ENCODE measurements at places on chromosomes 5 and 9.

DNA sequence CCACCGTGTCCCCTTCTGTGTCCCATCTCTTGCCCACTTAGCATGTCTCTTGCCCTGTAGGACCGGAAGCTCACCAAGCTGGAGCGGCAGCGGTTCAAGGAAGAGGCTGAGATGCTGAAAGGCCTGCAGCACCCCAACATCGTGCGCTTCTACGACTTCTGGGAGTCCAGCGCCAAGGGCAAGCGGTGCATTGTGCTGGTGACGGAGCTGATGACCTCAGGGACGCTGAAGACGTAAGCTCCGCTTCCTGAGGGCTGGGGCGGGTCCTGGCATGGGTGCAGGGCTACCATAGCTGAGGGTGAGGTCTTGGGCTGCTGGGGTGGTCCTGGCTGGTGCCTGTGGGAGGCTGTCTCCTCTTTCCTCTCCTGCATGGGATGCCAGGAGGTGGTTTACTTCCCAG lies 45.7 kb downstream of the WNK2 start:
- DNase-seq, result no peak

DNA sequence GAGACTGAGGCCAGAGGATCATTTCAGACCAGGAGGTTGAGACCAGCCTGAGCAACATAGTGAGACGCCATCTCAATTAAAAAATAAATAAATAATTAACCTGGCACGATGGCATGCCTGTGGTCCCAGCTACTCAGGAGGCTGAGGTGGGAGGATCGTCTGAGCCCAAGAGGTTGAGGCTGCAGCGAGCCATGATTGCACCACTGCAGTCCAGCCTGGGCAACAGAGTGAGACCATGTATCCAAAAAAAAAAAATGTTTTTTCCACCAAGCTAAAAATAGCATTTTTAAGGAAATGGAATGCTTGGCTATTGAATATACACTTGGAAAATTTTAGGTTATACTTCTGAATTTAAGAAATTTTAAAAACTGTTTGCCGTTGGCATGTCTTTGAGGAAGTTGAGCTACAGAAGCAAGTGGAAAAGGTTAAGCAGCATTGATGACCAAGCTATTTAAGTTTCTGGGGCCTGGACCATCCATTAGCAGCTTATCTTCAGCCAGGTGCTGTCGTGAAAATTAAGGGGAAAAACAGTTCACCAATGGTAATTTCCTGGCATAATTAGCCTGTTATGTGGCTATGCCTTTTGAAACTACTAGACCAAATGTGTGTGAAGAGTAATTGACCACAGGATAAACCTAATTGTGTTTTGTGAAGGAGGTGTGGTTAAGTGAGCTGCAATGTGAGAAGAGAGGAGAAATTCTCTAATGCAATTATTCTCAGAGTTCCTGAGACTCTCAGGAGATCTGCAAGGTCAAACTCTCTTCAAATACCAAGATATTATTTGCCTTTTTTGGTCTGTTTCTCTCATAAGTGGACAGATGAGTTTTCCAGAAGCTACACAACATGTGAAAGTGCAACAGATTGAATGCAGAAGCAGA lies 21.0 kb downstream of the F2R start:
- DNase-seq, result no peak

DNA sequence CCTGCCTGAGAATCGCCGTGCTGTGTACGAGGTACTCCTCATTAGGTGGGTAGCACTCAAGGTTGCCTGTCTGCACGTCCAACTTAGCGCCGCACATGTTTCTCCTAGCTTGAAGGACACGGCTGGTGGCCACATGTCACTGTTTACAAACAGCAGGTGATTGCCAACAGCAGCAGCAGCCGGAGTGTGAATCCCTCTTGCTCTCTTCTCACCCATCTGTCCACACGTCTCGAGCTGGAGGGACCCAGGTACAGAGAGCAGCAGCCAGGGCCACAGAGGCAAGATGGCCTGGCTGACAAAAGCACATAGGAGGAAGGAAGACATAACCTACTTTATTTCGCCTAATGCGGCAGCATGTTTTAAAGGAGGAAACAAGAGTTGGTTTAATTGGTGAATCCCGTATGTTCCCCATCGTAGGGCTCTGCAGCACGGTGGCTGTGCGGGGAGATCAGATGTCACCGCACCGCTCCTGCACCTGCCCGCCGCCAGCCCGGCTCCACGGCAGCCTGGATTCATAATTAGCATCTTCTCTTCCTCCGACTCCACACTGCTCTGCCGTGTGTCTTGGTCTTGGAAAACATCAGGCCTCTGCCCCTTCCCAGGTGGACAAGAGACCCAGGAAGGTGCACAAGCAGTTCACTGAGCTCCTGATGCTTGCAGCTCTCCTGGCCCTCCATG lies 201.6 kb upstream of the IRX1 start:
- no peak for DNase-seq

- DNase-seq, result no peak
These were observed 267.5 kb downstream of the ZSWIM6 start for GRCh38 chr5:61599370-61600122.

DNA sequence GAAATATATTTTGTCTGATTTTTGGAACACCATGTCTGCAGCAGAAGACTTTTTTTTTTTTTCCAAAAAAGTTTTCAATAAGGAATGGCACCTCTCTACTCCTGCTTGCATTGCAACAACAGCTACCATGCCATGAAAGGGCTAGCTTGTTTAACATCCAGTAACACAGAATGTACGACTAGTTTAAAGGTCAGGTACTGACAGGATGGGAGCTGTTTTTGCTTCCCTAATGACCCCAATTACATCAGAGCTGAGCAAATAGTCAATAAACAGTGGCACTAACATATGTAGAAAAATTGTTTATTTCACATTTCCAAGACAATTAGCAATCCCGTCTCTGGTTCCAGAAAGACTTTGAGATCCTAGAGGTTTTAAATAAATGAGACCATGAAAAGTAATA lies 693.8 kb downstream of the NR2F1-AS1 start:
- no peak for DNase-seq

DNA sequence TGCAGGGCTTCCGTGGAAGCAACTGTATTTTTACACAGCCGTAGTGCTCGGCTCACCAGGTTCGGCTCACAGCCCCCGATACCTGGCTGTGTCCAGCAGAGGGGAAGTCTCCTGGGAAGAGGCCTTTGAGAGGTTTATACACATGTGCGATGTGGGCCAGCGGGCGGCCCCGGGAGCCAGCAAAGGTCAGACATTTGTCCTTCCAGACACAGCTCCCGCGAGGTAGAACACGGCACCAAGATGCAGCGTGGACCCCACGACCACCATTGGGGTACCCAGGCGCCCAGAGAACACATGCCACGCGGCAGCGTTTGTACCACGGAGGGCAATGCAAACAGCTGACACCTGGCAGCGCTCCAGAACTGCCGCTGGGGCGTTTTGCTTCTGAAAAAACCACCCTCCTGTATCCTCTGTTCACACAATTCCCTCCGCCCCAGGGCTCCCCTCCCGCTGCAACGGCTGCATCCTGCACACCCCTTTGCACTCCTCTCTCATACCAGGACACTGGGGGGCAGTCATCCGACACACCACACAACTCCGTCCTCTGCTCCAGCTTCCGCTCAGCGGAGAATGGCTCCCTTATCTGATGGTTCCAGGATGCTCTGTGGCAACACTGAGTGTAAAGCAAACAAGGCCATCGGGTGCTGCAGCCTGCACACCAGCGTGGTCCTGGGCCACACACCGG lies 235.3 kb downstream of the SYK start:
- DNase-seq, result peak; percentile 59

GRCh38 chr5:87453801-87454200 lies 41.1 kb upstream of the CCNH start:
- no peak for DNase-seq

DNA sequence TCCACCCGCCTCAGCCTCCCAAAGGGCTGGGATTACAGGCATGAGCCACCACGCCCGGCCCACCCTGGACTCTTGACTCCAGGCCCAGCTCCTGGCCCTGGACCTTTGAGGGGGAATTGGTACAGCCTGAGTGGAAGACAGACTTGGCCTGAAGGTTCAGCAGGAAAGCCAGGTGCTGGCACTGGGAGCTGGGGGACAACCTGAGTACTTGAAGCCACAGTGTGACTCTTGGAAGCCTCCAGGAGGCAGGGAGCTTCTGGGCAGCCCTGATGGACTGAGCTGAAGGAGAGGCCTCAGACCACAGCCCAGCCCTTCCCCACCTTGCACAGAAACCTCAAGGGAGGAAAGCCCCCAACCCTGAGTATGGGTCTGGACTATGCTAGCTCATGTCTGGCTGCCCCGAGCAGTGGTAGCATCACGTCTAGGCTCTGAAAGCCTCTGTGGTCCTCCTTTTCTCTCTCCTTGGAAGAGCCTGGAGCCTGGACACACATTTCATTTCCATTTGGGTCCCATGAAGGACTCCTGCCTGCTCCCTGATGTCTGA lies 54.1 kb downstream of the RASGEF1C start:
- DNase-seq, result peak; percentile 33

- DNase-seq, result no peak
These were observed 251.0 kb downstream of the DENND1A start for GRCh38 chr9:123678878-123679329.

- no peak for DNase-seq
These were observed 217.2 kb downstream of the AGTPBP1 start for GRCh38 chr9:85524531-85524930.

GRCh38 chr9:75548871-75549270 lies 341.6 kb upstream of the PCSK5 start:
- no peak for DNase-seq

GRCh38 chr5:135367076-135367475 lies 32.0 kb downstream of the MACROH2A1 start:
- no peak for DNase-seq

GRCh38 chr9:38639577-38639940 lies 19.2 kb upstream of the ANKRD18A start:
- no peak for DNase-seq
